Cortex of kidney (tissue), 1 donor: ENCODE measurements at places on chromosomes 1 and 21.

DNA sequence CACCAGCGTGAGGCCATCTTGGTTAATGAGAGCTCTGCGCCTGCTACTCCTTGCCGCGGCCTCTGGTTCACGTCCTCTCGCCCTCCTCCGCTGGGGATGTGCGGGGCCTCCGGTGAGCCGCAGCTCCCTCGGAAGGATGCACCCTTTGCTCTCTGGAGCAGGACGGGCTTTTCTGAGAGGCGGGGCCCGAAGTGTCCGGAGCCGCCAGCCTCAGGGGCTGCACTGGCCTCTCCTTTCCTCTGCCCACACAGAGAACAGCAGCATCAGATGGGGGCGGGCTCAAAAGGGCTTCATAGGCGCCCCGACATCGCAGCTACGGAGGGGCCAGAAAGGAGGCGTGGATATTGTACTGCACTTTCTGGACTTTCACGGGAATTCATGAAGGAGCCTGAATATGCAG, 284.7 kb downstream of the CAMTA1 start:
- no peak for DNase-seq

- no peak for DNase-seq
Measured at GRCh38 chr1:184567009-184567408, 180.2 kb downstream of the C1orf21 start.

DNA sequence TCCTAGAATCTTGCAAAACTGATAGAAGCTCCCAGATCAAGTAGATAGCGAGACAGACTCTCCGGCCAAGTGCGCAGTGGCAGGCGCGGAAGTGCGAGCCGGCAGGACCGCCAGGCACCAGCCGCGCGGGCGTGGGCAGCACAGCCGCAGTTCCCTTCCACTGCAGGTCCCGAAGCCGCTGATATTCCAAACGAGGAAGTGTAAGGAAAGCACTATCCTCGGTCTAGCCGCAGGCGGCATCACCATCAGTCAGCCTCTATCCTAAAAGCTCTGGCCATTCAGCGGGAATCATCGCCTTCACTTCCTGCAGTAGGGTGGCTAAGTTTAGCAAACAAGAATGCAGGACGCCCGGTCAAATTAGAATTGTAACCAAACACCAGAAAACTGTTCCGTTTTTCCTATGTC, 710 bp downstream of the GLRX2 start:
- no peak for DNase-seq

DNA sequence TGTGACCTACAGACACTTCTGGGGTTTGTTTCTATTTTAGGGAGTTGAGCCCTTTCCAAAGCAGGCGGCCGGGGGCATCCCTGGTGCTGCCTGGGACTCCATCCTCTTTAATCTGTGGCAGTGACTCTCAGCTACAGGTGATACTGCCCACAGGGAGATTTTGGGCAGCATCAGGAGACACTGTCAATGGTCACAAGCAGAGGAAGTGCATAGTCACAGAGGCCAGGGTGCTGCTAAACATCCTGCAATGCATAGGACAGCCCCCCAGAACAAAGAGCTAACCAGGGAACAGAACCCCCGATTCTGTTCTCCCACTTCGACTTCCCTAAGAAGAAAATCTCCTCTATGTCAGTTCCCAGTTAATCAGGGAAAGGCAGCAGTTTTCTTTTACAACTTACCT, 66.2 kb downstream of the TEX35 start:
- no peak for DNase-seq

DNA sequence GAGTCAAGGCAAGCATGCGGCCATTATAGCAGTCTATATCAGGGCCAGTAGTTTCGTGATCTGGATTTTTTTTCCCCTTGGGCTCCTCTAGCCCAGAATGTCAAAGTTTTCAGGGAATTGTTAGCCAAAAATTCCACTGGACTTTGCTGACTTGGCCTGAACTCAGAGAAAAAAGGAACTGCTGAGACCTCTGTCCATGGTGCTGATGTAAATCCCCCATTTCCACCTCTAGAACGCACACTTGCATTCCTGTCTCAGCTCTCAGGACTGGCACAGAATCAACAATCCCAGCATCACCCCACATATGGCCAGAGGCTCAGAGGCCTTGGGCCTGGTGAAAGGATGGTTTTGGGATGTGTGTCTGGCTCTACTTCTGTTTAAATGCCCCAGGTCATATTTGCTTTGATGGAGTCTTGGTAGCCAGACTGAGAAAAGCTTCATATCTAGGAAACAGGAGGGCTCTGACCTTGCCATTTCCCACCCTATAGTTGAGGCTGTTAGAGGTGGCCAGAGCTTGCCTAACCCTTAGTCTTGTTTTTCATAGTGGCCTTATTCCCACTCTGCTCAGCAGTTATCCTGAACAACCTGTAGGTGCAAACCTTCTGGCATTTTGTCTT, 16.9 kb upstream of the EFCAB14 start:
- DNase-seq, result no peak

DNA sequence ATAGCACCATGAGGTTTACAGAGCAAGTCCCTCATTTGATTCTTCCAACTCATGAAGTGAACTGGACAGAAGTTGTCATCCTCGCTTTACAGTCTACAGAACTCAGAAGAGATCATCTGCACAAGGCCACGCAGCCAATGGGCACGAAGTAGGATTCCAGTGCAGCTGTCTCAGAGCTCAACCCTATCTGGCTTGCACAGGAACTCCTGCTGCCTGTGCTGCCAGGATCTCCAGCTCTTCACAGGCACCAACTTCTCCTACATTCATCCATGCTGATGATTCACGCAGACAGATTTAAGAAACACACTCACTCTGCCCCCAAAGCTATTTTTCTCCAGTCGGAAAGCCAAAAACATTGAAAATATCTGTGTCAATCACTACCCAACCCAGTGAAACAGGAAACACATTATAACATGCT, 157.0 kb downstream of the RERE start:
- DNase-seq, result no peak

GRCh38 chr1:22320587-22321344, 130.9 kb upstream of the ZBTB40 start:
- DNase-seq, result no peak

DNA sequence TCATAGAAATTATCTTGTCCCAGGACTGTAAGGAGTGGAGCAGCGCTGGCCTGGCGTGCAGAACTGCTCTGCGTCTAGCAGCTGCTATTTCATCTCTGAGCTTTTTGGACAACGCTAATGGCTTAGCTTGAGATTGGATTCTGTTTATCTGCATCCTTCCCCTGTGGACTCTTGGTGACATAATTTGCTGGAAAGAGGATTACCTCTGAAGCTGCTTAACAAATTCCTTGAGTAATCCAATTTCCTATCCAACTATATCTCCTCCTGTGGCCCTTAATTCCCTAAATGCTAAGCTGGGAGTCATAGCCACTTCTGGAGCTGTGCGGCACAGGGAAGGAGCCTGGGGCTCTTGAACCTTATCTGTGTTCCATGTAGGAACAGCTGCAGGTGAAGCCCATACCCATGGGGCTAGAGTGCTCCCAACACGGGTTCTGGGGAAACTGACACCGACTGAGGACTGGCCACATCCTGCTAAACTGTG, 43.2 kb downstream of the IL6R start:
- no peak for DNase-seq

GRCh38 chr1:215569986-215570824, 3.1 kb downstream of the KCTD3 start:
- no peak for DNase-seq

GRCh38 chr1:226607268-226607660, 58.7 kb downstream of the STUM start:
- DNase-seq, result no peak

- DNase-seq, result no peak
Measured at GRCh38 chr1:8349961-8350360, 32.0 kb downstream of the SLC45A1 start.

DNA sequence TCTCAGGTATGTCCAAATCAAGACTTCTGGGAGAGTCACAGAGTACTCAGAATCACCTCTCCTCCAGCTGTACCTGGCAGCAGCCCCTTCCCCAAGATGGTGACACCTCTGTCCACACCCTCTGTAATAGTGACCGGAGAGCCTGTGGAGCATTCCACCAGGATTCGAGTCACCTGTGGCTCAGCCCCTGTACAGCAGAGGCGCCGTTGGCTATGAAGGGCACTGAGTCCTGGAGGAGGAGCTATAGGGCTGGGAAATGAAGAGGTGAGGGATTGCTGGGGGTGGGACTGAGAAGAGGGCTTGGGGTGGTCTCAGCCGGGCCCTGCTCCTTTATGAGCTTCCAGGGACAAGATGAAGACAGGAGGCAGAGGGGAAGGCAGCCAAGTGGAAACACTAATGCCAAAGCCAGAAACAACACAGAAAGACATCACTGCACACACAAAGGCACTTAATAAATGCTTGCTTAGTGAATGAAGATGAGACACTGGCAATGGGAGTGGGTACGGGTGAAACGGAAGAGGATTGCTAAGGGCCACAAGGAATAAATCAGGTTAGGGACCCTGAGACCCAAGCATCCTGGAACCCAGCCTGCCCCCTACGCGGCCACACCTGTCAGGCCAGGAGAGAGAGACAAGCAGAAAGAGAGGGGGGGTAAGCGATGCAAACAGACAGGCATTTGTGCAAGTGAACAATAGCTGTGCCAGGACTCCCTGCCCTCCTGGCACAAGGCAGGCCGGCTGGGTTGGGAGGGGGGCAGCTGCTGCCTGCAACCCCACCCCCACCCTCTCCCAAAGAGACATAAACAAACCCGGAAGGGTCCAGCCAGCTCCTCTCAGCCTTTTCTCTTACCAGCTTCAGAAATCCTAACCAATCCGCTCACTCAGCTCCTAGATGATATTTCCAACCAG, 3.9 kb downstream of the ARHGEF2 start:
- DNase-seq, result no peak

- DNase-seq, result no peak
Measured at GRCh38 chr1:39394059-39394458, 97.4 kb upstream of the BMP8A start.

DNA sequence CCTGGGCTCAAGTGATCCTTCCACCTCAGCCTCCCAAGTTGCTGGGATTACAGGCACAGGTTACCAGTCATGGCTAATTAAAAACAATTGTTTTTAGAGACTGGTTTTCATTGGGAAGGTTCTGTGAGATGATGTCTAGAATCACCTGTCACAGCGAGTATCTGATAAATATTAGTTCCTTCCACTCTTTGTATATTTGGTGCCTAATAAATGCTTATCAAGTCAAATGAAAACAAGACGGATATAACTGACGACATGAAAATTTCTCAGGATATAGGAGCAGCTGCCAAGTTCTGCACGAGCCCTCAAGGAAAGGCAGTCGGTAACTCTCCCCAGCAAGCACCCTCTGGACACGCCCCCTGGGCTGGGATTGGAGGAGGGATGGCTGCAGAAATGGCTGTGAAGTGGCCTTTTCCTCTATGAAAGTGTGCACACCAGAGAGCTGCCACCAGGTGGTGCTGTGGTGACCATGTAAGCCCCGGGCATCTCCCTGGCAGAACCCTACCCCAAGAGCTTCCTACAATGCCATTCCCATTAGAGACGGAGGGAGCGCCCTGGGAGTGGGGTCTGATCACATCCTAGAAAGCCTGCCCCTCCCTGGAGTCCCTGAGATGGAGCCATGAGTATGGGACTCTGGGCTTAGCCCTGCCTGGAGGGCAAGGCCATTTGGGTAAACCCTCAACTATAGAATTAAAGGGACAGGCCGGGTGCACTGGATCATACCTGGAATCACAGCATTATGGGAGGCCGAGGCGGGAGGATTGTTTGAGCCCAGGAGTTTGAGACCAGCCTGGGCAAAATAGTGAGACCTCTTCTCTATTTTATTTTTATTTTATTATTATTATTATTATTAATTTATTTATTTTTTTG, 50.9 kb downstream of the HTR6 start:
- DNase-seq, result no peak

DNA sequence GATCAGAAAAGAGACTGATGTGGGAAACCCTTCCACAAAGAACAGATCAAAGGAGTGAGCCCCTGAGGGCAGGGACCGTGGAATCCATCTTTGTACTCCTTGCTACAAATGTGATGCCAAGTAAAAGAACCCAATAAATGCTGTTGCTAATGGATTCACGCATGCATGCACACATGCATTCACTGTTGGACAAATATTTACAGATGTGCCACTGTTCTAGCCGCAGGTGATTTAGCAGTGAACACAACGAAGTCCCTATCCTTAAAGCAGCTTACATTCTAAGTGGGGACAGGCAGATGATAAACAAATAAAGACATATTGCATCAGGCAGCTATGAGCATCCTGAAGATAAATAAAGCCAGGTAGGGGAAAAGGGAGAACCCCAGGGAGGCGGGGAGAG, 67.8 kb downstream of the ITPKB start:
- DNase-seq, result no peak
